Activated naive CD8-positive, alpha-beta T cell treated with anti-CD3 and anti-CD28 coated beads for 36 hours (primary cell): ENCODE measurements at places on chromosomes 7 and 10. TPM values are rescaled to one million over a fixed set of nuclear protein-coding genes. Genes with fewer than 3 reads are reported as not detected.

DNA sequence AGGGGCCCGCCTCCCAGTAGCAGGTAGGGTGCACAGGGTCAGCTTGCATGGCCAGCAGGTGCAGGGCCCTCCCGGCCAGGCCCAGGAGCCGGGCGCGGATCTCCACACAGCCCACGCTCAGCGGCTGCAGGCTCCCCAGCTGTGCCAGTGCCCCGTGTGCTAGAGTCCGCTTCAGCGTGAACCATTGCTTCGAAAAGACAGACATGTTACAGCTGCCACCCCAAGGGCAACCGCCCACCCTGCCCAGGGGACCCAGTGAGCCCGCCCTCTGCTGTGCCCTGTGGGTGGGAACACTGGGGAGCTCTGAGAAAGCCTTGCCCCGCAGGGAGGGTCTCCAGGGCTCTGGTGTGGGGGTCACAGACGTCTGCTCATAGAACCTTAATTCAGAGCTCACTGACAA is 64.3 kb upstream of the NKX6-2 start:
- H3K36me3 ChIP-seq, result no peaks in the 10 kb centered on the region
- H3K4me1 ChIP-seq, result peaks cover 9% of the 10 kb centered on the region
- H3K27me3 ChIP-seq, result peaks cover 9% of the 10 kb centered on the region
- no peak for DNase-seq
- no peak overlapping the region for H3K4me3 ChIP-seq
- no peak overlapping the region for H3K27ac ChIP-seq

- H3K36me3 ChIP-seq, result no peaks in the 10 kb centered on the region
- no peak within 1 kb of the TSS for H3K4me3 ChIP-seq
- H3K27ac ChIP-seq, result no peak within 1 kb of the TSS
These were observed at the start of gene MRLN for GRCh38 chr10:59753267-59753666. TSS of gene MRLN (minus strand) at chr10:59753455.

DNA sequence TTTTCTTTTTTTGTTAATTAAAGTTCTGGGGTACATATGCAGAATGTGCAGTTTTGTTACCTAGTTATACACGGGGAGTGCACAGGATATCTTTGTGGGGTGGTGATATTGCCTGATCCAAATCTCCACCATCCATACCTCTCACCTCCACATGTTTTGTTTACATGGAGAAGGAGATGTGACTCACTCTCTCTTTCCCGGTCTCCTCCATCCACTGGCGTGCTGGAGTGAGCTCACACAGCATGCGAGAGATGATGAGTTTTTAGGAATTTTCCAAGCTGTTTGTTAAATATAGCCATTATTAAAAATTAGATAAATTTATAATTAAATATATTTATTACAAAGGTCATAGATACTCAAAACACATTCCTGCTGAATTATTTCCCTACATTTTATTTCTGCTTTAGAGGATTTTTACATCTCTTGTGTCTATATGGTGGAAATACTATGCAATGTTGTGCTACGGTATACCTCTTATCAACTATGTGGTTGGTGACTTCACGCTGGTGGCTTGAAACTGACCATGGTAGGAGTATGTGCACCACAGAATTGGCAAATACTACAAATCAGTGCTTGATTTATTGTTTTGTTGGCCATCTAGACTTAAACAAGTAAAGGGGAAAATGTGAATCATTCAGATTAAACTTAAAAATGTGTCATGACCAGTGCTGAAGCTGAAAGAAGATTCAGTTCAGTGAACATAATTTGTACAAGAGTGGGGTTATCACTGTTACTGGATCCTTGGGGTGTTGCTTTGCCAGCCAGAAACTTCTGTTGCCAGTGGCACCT is 107.9 kb upstream of the FAM180A start:
- no peaks in the 10 kb centered on the region for H3K36me3 ChIP-seq
- H3K4me3 ChIP-seq, result no peak overlapping the region
- H3K27me3 ChIP-seq, result no peaks in the 10 kb centered on the region

GRCh38 chr7:19101909-19102308 is 15.5 kb downstream of the TWIST1 start:
- H3K36me3 ChIP-seq, result no peaks in the 10 kb centered on the region
- no peak overlapping the region for H3K4me3 ChIP-seq
- no peak for DNase-seq
- no peak overlapping the region for H3K27ac ChIP-seq
- peaks cover 47% of the 10 kb centered on the region for H3K27me3 ChIP-seq

DNA sequence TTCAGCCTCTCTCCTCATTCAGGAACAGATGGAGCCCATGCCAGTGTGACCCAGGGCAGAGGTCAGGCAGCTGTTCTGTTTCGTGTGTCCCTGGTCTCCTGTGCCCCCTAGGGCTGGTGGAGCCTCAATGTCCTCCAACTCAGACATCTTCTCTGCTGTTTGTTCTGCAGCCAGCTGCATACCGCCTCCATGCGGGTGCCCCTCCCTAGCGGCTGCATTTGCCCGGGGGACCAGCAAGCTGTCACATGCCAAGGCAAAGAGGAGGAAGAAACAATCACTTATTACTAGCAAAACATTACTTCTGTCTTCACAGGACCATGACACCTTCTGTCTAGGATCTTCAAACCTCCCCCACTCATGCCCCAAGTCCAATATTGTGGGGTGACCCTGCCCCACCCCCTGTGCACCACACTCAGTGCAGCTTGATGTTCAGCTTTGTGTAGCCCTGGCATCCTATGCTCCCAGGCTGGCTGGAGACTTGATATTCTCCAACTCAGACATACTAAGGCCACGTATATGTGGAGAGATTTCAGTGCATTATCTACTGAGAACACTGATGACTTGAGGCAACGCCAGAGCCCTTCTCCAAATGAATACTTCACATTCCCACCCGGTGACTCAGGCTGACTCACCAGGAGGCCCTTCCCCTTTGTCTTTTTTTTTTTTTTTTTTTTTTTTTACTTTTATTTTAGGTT is 188.9 kb downstream of the SKIDA1 start:
- no peaks in the 10 kb centered on the region for H3K27me3 ChIP-seq
- no peak overlapping the region for H3K4me3 ChIP-seq
- H3K27ac ChIP-seq, result no peak overlapping the region
- no peaks in the 10 kb centered on the region for H3K36me3 ChIP-seq
- no peaks in the 10 kb centered on the region for H3K4me1 ChIP-seq

DNA sequence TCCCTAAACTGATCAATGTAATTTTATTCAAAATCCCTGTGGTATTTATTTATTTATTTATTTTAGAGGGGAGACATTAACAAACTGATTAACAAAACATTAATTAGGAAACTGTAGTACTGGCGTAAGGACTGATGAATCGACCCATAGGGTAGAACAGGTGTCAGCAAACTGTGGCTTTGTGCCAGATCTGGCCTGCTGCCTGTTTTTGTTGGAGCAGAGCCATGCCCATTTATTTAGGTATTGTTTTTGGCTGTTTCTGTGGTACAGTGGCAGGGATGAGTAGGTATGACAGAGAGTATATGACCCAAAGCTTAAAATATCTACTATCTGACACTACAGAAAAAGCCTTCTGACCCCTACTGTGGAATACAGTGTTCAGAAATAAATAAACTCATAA is 332.5 kb upstream of the ETV1 start:
- H3K36me3 ChIP-seq, result no peaks in the 10 kb centered on the region
- DNase-seq, result no peak
- H3K4me3 ChIP-seq, result no peak overlapping the region
- no peaks in the 10 kb centered on the region for H3K27me3 ChIP-seq
- no peak overlapping the region for H3K27ac ChIP-seq

- no peak overlapping the region for H3K27ac ChIP-seq
- DNase-seq, result no peak
- H3K4me1 ChIP-seq, result peaks cover 9% of the 10 kb centered on the region
- H3K36me3 ChIP-seq, result no peaks in the 10 kb centered on the region
- no peak overlapping the region for H3K4me3 ChIP-seq
These were observed 458.0 kb upstream of the GALNT17 start for GRCh38 chr7:70673778-70674570.

- peaks cover 98% of the 10 kb centered on the region for H3K27me3 ChIP-seq
- H3K27ac ChIP-seq, result no peak overlapping the region
- DNase-seq, result no peak
These were observed 79.9 kb upstream of the EN2 start for GRCh38 chr7:155377838-155378579.

Gene PIK3CG
- total RNA-seq, result 28.8 TPM
